Activated T-helper 1 cell treated with anti-CD3 and anti-CD28 coated beads, Interleukin-2, amount 50 U/mL, for 16 hours (primary cell): ENCODE measurements at places on chromosomes 12 and 14.

GRCh38 chr12:133120385-133121191 is 9.5 kb downstream of the ZNF891 start:
- DNase-seq, result no peak

DNA sequence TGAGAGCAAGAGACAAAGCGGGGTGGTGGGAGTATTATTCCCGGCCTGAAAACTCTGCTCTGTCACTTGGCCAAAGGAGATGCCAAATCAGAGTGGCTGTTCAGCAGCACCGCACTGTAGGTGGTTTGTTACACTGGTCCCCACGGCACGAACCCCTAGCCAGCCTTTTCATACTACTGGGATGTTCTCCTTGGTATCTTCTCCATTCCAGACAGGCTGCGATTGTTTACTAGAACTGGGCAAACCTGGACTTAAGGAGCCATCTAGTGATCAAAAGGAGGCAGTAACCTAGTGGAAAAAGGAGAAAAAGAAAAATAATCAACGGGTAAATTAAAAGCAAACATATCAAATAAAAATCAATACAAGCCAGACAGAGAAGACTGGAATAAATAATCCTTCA is 58.9 kb upstream of the TMTC2 start:
- DNase-seq, result no peak

GRCh38 chr14:35406506-35407305 is 2.2 kb upstream of the NFKBIA start:
- no peak for DNase-seq

- no peak for DNase-seq
These were observed 649 bp upstream of the SALL2 start for GRCh38 chr14:21526672-21527317.

GRCh38 chr14:100421756-100422470 is 98.8 kb downstream of the SLC25A47 start:
- no peak for DNase-seq
